Activated CD4-positive, alpha-beta T cell treated with anti-CD3 and anti-CD28 coated beads, Interleukin-2, amount 50 U/mL, for 48 hours (primary cell): ENCODE measurements at places on chromosomes 2 and 18.

GRCh38 chr2:63486861-63487290 lies 101.4 kb downstream of the WDPCP start:
- DNase-seq = no peak

- no peak for DNase-seq
These were observed 193.4 kb downstream of the SMAD7 start for GRCh38 chr18:48757367-48757766.

DNA sequence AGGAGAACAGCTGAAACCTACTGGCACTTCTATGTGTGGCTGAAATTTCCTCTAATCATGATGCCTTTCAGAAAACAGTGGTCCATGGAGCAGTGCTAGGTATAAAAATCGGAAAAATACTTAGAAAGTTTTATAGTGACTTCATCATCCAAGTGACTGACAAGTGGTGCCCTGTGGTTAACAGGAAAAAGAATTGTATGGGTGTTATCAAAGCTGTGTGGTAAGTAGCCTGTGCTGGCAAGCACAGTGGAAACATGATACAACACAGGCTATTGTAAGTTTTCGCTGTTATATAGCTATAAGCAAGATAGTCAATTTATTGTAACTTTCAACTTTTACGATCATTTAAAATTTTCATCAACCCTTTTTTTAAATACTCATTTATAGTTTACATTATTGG lies 1599.7 kb upstream of the ZEB2 start:
- DNase-seq = no peak

DNA sequence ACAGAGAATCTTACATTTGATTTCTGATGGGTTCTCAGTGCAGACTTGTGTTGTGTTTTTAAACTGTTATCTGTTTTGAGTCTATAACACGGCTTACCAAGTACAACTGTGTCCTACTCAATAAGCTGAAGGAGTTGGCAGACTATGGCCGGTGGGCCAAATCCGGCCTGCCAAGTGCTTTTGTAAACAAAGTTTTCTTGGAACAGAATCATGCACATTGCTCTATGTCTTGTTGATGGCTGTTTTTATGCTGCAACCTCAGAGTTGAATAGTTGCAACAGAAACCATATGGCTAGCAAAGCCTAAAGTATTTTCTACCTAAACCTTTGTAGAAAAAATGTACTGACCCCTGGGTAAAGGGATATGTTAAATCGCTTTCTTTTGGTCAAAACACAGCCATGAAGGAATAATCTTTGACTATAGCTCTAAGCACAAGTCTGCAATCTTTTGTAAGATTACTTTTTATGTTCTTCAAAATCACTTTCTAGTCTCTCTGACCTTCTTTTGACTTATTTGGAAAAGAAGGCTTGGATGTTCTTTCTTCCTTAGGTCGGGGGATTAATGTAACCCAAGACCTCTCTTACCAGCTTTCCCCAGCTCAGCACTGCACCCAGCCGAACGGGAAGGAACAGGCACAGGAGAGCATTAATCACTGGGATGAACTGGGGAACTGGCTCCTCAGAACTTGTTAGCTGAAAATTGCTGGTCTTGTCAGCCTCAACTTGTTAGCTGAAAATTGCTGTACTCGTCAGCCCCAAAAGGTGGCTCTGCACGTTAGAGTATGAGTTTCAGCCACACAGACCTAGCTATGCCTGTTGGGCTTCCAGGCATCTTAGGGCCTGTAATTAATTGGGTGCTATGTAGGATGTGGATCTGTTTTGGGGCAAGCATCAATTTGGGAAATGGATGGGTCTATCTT lies 75.4 kb downstream of the CD8B2 start:
- DNase-seq = no peak

GRCh38 chr2:182818501-182818900 lies 47.9 kb downstream of the FRZB start:
- DNase-seq = no peak
